ENCODE measurements at places on chromosomes 11 and 22.
A peak's percentile ranks its signal among the peaks of the same experiment; 100 is the strongest.

DNA sequence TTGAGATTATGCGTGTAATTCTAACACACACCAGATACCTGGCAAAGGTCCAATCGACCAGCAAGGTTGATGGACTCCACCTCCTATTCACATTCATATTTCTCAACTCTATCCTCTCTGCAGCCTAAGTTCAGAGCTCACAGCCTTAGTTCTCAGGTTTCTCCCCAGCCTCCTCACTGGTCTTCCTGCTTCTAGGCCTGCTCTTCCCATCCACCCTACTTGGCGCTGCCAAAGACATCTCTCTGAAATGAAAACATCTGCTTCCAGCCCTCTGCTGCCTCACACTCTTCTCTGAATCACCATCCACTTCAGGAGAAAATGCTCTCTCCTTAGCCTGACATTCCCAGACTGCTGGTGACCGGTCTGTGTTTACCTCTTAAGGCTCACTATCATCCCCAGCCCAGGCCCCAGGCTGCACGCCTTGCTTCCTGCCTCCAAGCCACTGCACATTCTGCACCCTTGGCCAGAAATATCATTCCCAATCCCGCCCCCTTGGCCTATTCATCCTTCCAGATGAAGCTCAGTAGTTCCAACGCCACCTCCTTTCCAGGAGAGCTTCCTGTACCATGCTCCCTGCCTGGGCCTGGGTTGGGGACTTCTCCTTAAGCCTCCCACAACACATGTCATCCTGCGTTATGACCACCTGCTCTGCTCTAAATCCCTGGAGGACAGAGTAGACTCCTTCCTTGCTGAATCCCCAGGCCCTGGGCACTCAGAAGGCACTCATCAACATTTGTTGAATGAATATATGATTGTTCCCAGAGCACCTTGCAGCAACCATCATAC, 3.5 kb downstream of the ARRB1 start:
- no peak for DNase-seq

DNA sequence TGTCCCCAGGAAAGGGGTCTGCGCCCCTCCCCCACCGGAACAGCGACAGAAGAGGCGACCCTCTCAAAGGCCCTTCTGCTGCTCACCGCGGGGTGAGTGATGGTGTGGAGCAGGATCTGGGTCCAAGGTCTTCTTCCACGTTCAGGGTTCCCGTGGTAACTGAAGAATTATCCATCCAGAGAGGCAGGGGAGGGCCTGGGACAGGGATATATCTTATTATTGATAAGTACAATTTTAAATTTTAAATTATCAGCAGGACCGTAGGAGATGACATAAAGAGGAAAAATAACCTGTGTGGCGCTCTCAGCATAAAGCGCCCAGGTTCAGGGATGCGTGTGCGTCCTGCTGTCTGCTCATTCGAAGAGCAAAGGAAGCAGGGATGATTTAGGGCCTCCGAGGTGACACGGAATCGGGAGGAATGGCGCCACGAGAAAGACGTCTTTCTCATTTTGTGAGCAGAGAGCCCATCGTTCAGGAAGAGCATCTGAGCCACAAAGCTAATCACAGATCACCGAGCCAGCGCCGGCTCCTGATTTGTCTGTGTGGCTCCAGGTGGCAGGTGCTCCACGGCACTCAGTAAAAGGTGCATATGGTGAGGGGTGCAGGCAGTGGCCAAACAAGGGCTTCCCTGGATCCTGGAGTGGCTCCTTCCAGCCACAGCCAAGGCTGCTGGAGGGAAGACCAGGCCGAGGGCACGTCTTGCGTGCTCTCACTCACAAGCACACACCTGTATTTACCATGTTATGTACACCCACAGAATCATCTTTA, 19.3 kb downstream of the KRTAP5-5 start:
- DNase-seq = no peak

DNA sequence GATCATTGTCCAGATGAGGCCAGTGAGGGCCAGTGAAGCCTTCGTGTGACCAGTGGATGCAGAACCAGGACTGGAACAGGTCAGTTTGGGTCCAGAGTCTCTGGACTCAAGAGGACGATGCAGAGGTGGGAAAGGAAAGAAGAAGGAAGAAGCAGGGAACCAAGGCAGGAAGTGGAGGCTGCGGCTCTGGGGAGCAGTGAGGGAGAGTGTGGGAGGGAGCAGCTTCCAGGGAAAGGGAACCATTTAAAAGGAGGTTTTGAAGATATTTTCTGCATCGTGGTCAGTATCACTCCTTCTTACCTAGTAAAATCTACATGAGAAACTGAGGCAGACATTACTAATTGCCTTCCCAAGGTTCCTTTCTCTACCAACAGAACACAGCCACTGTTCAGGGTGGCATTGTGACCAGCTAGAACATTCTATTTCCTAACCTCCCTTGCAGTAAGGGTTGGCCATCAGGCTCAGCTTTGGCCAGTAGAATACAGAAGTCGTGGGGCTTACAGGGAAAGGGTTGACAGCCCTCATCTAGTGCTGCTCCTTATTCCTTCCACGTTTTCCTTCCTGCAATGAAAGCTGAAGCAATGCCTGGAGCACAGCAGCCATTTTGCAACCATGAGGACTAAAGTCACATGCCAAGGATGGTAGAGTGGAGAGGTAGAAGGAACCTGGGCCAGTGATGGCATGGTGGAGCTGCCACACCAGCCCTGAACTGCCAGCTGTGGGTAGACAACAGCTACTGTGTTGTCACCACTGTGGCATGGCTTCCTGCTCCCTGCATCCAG, 29.1 kb upstream of the LINC01488 start:
- DNase-seq = no peak

GRCh38 chr11:114819028-114819427, 140.7 kb downstream of the NXPE2 start:
- DNase-seq = no peak

- DNase-seq = no peak
Measured at GRCh38 chr11:65657426-65657825, 5.3 kb downstream of the RELA start.

- peak; percentile 90 for DNase-seq
Measured at GRCh38 chr11:118338637-118339061, 3.9 kb downstream of the CD3D start.

GRCh38 chr11:109864151-109864661, 229.0 kb upstream of the ZC3H12C start:
- peak; percentile 14 for DNase-seq

GRCh38 chr11:77637345-77638165, at the start of gene CLNS1A:
Gene CLNS1A, minus strand, starts transcription at chr11:77637794. Its CDS starts 80 bp downstream, at chr11:77637714.
- peak; percentile 92 for DNase-seq

- DNase-seq = no peak
Measured at GRCh38 chr11:95486466-95486865, 255.5 kb upstream of the SESN3 start.

DNA sequence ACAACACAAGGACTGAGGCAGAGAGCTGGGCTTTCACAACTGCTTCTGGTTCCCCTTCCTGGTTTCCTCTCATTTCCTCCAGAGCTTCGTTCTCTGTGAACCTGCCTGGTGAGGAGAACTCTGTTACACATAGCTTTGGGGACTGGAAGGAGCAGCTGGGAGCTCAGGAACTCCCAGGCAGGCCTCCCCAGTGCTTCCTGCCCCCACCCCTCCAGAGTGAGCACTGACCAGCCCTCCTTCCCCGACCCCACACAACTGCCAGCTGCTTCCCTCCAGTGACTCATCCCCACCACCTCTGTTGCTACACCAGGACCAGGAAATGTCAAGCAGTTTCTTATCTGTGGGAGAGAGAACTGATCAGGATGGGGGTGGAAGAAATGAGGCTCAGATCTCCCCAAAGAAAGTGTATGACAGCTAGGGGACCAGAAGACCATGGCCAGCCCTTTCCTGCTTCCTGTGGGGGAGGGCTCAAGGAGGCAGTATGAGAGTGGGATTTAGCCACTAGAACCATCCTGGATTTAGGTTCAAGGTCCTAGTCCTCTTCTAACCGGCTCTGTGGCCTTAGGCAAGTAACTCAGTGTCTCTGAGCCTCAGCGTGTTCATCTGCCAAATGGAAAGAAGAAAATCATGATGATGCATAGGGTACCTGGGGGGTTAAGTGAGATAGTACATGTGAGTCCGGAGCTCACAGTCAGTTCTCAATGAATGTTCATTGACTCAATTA, 4.5 kb upstream of the TP53I11 start:
- DNase-seq = peak; percentile 17

DNA sequence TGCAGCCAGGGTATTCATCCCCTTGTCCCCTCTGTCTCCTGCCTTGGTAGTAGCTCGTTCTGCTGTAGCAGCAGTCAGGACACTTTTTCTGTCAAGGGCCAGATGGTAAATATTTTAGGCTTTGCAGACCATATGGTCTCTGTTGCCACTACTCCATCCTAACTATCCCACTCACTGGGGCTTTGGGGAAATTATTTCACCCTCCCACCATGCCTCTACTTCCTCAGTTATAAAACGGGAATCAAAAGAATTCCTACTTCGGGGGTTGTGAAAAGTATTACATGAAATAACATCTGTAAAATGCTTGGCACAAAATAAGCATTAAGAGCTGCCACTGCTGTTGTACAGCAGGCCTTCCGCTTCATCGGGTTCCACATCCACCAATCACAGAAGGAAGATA, 89.9 kb upstream of the LDLRAD3 start:
- DNase-seq = no peak

GRCh38 chr11:112172362-112172994, 2.8 kb upstream of the BCO2 start:
- DNase-seq = peak; percentile 30

DNA sequence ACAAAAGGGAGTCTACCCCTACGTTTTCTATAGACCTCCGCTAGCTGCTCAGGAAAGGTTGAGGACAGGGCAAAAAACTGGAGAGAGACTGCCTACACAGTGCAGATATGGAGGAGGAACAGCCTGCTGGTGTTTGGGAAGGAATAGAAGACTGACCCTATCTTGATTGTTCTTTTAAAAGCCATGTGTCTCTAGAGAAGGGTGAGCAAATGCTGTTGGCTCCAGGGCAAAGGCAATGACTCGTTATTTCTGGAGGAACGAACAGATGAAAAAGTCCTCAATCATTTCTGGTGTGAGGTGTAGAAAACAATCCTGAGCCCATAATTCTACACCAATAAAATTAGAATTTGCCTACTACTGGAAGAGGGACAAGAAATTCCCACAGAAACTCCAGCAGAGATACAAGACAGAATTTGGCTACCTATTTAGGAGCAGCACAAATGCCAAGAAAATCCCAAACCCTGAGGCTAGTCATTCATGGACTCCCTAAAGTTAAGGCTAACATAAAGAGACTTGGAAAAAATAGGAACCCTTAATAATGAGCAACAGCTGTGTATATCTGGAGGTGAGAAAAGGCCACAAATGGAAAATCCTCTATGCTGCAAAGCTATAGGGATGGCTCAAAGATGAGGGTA, 1206.3 kb upstream of the CNTN5 start:
- DNase-seq = no peak

DNA sequence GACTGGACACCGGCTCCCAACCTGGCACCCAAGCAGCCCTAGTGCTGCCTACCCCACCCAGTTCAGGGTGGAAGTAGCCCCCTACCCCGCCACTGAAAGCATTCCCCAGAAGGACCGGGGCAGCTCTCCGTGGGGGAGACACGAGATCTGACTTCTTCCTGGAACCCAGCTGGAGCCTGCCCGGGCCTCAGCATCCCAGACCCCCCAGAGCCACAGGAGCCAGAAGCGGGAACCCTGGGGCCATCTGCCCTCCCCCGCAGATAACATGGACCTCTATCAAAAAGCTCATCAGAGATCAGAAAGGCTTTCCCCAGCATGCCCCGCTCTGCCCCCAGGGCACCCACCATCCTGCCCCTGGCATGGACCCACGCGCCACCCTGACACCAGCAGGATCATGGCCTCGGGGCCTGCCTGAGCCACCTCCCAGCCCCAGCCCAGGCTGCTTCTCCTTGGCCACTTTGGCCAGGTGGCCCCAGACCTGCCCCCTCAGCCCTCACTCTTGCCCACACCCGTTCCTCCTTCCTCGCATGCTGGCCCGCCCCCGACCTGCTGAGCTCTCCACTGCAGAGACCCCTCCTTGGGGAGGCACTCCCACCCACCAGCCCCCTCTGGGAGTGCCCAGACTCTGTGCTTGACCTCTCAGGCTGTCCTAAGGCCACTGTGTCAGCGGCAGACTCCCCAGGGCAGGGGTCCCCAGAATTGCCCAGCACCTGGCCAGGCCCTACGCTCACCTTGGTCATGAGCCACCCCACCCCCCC, 17.1 kb downstream of the WNT7B start:
- DNase-seq = no peak

- no peak for DNase-seq
Measured at GRCh38 chr11:1197886-1198560, 24.8 kb upstream of the MUC5B start.

DNA sequence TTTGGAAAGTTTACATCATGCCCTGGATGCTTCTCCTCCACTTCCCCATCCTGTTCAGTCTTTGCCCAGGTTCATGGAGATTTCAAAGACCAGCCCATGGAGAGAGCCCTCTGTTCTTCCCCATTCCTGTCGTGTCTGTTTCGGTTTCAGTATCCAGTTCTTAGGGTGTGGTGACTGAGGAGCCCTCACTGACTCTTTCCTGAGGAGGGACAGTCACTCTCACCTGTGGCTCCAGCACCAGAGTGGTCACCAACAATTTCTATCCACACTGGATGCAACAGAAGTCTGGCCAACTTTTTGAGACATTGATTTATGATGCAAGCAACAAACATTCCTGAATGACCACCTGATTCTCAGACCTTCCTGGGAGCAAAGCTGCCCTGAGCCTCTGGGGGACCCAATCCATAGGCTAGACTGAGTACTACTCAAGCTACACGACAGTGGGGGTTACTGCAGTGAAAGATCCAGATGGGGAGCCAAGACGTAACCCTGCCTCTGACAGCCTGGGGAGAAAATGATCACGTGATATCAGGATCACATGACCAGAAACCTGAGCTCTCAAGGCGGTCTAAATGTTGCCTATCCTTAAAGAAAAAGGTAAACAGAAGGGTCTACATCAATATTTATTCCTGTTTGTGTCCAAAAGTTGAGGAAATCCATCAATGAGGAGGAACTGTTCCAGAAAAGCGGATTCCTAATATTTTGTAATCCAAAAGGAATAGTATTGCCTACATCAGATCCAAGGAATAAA, 76.2 kb upstream of the VPREB1 start:
- no peak for DNase-seq

DNA sequence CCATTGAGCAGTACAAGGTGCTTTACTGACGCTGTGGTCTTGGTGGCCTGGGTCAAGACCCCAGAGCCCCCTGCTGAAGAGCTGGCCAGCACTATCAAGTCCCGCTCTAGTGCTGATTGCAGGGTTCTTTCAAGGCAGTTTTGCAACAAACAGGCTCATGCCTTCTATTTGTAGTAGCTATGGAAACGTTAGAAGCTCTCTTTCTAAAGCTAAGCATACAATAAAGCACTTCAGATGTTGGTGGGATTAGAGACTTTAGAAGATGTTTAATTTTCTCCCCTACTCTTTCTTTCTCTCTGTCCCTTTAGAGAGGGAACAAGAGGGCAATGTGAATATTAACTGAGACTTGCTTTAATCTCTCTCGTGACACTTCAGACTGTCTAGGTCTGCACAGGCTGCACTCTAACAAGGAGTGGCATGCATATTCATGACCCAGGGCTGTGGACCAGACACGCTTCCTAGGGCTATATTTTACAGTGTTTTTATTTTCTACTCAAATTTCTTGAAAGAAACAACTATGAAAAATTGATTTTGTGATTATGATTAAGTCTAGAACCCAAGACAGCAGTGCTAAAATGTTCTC, 138.6 kb downstream of the WNT7B start:
- DNase-seq = no peak

GRCh38 chr22:28594797-28595462, 84.7 kb downstream of the TTC28 start:
- DNase-seq = peak; percentile 51

- no peak for DNase-seq
Measured at GRCh38 chr22:44995105-44995514, 14.7 kb downstream of the PHF21B start.

GRCh38 chr11:123577081-123577598, 77.3 kb downstream of the SCN3B start:
- DNase-seq = peak; percentile 76
